ENCODE measurements at places on chromosomes 13 and 19.

DNA sequence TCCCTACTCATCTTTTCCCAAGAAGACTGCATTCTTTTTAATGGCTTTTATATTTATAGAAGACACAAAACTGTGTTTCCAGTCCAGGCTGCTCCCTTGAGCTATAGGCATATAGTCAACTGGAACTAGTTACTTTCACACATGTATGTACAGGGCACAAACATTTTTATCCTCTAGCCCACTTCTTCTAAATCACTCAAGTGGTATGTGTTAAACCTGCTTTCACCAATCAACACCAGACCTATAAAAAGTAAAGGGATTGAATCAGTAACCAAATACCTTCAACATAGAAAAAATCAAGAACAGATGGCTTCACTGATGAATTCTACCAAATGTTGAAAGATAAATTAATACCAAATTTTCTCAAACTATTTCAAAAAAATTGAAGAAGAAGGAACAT, 584.2 kb upstream of the SLITRK1 start:
- DNase-seq: peak; percentile 41

DNA sequence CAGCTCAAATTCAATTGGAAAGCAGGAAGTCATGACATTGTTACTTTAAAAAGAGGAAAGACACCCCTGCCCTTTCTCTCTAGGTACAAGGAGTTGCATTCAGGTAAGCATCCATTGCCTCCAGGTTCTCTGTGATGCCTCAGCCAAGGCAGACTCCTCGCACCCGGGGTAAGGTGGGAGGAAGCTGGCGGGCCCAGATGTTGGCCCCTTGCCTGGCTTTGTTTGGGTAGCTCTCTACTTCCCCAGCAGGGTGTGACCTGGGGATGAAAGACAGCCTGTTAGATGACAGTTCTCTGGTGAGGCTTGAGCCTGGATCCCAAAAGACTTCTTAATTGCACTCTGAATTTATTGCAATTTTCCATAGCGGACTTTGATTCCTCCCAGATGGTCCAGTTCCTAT, 25.6 kb downstream of the SHISA2 start:
- DNase-seq: no peak

- no peak for DNase-seq
These were observed 62.4 kb downstream of the ATP11A start for GRCh38 chr13:112752211-112752610.

GRCh38 chr19:30064771-30065494, 122.9 kb downstream of the URI1 start:
- no peak for DNase-seq

- no peak for DNase-seq
These were observed 12.4 kb upstream of the VWA8 start for GRCh38 chr13:41973247-41973741.

DNA sequence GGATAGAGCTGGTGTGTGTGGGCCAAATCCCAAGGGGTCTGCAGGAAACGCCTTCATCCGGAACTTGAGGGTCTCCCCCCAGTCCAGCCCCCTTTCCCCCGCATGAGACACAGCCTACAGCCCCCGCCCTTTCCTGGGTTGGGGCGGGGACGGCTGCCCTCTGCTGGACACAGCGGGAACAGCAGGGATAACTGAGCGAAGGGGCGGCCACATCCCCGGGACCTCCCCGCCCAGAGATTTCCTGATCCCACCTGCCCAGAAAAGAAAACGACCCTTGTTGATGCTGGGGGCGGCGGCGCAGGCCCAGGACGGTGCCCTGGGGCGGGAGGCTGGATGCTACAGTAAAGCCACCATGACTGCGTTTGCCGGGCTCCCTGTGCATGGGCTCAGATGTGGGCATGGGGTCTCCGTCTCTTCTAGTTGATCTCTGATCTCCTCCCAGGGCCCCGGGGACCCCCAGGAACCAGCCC, 14.2 kb downstream of the ONECUT3 start:
- no peak for DNase-seq

- DNase-seq: peak; percentile 6
These were observed 8.6 kb downstream of the RPS9 start for GRCh38 chr19:54209058-54209810.

DNA sequence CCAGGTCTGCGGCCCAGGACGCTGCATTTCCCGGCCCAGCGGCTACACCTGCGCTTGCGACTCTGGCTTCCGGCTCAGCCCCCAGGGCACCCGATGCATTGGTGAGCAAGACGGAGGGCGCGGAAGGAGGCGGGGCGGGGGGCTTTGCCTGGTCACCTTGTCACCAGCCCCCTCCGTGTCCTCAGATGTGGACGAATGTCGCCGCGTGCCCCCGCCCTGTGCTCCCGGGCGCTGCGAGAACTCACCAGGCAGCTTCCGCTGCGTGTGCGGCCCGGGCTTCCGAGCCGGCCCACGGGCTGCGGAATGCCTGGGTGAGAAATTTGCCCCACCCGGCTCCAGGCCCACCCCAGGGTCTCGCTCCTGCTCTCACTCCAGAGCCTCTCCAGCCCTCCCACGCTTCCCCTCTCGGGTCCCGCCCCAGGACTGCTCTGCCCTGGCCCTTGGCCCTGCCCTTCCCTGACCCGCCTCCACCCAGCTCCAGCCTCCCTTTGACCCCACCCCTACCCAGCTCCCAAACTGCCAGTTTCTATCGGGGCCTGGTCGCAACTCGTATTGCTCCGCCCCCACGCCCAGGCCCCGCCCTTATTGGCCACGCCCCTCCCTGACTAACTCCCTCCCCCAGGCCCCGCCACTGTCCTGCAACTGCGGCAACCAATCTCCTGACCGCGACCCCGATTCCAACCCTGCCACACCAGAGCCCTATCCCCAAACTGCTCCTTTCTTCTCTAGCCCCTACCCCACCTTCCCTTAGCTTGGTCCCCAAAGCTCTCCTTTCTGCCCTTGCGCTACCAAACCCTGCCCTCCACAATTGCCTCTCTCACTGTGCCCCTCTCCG, 8.6 kb downstream of the LTBP4 start:
- DNase-seq: peak; percentile 75

GRCh38 chr19:4816202-4816949, 15.1 kb downstream of the TICAM1 start:
- no peak for DNase-seq

DNA sequence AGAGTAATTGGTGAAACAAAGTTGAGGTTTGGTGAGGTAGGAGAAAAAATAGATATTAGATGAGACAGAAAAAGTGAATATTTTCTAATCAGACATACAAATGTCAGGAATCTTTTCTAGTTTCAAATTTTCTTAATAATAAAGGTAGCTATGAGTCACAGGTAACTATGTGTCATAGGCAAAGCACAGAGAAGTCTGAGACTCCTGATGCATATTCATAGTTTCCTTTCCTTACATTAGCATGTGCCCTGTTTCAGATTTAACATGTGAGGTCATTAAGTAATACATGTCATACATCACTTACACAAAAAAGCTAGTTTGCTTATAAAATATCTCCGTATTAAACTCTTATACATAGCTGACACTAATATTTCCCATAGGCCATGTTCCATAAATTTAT, 1141.3 kb upstream of the PCDH20 start:
- no peak for DNase-seq

- no peak for DNase-seq
These were observed 70.1 kb downstream of the MLLT1 start for GRCh38 chr19:6209680-6210079.

- DNase-seq: no peak
These were observed 190.0 kb upstream of the SPRY2 start for GRCh38 chr13:80530902-80531301.

GRCh38 chr19:54660964-54661363, 1.8 kb upstream of the LILRB4 start:
- DNase-seq: no peak

GRCh38 chr13:75760131-75761021, 124.2 kb downstream of the LMO7 start:
- DNase-seq: no peak
